ENCODE measurements at places on chromosomes 4 and X. TPM values are rescaled to one million over a fixed set of nuclear protein-coding genes. Genes with fewer than 3 reads are reported as not detected.

CYTL1 gene
- not detected for total RNA-seq

PLA2G12A gene
- total RNA-seq: 14.6 TPM

FAM133A gene
- total RNA-seq: not detected

TMEM156 gene
- total RNA-seq: 18.5 TPM

ZMAT1 gene
- 3.6 TPM for total RNA-seq

COL25A1 gene
- total RNA-seq: not detected

KCNIP4 gene
- not detected for total RNA-seq

ZBTB49 gene
- total RNA-seq: 4.8 TPM

GABRE gene
- not detected for total RNA-seq

DCHS2 gene
- total RNA-seq: not detected

VCX3B gene
- not detected for total RNA-seq

LUZP4 gene
- not detected for total RNA-seq

DNA sequence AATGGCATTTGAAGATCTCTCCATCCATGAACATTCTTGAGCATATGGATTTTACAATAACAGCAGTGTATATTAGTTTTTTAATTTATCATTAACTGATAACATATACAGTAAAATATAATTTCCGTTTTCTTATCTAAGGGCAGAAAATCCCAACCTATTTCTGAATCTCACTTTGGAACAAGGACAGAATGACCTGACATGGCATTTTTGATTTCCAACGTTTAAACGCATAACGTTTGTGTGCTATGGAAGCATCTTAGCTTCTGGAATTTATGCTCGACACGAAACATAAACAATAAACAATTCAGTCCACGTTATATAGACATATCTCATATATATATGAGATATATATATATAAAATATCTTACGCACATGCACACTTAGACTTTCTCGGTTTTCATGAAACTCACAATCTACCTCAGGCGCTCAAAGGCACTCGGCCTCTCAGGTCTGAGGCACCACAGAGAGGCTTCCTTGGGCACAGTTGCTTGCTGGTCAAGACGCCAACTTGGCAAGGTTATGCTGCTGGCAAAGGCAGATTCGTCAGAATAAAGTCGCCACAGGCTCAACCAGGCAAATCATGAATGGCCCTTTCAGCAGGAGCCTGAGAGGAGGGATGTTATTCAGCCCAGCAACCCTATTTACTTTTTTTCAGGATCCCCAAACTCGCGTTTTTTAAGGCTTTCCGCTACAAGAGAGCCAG lies 1.0 kb upstream of the UGT8 start:
- DNase-seq: no peak

DNA sequence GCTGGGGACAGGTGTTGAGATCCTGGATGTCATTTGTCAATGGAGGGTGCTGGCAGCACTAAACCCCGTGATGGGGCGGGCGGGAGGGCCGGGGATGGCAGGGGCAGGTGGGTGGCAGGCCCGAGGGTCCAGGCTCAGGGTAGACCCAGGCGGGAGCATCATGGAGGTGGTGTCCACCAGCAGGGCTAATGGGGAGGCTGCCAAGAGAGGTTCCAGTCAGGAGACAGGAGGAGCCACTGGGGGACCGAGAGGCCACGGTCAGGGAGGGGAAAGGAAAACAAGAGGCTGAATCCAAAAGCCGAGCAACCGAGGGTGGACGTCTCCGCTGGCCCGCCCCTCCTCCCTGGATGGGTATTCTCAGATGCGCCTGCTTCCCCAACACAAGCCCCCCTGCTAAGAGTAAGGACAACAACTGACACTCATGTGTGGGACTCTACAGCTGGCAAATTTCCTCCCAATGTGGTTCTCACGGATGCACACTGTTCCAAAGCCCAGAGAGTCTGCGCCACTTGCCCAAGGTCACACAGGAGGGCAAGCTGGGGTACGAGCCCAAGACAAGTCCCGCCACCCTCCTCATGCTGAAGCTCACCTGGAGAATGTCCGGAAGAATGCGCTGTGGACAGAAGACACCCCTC lies 132.0 kb downstream of the CPZ start:
- DNase-seq: no peak

DNA sequence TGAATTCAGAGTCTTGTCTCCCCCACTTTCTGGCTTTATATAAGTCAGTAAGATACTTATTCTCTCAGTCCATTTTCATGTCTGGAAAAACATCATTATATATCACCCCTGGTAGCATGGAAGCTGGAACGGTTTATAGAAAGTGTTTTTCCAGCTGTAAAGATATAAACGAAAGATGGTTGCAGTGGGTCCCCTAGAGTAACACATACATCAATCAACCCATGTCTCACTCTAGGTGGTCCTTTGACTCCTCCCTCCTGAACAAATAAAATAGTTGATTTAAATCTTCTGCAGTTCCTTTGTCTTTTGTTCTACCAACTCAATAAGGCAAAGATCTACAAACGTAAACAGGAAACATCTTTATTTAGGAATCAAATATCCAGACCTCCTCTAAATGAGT lies 1306.1 kb upstream of the TENM3 start:
- no peak for DNase-seq

GRCh38 chrX:53795576-53795975 lies 109.1 kb upstream of the HUWE1 start:
- DNase-seq: no peak

DNA sequence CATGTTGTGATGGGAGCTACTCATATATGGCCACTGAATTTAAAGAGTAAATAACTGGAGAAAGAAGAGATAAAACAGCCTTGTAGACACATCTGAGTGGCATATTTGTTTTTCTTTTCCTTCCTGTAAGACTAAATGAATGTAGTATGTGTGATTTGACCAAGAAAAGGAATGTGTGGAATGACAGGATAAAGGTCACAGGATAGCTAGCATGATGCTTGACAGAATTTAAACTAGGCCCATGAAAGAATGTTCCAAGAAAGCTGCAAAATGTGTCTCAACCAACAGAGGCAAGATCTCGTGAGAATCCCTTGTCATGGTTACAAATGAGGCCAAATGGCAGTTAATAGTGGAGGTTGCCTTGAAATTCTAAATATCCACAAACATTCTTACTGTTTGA lies 137.0 kb downstream of the KCNIP4 start:
- DNase-seq: no peak

DNA sequence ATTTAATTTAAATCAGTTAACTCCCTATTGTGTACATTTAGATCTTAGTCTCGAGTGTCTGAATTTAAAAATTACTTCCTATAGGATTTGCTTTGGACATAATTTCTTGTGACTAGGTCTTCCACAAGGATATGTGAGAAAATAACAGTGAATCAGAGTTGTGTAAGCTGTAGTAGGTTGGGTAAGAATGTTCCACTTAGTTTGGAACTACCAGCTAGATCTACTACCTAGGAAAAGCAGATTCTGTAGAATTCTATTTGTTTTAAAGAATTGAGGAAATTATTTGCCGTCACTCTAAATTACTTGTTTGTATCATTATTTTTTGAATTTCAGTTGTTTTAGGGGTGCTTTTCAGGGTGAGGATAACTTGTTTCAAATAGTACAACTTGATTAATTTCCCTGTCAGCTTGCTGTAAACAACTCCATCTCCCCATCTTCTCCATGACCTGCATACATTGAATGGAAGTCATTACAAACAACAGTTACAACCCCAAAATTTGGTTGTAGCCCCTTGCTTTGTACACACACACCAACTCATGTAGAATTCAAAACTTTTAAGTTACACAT lies 1.3 kb downstream of the MTHFD2L start:
- DNase-seq: no peak

DNA sequence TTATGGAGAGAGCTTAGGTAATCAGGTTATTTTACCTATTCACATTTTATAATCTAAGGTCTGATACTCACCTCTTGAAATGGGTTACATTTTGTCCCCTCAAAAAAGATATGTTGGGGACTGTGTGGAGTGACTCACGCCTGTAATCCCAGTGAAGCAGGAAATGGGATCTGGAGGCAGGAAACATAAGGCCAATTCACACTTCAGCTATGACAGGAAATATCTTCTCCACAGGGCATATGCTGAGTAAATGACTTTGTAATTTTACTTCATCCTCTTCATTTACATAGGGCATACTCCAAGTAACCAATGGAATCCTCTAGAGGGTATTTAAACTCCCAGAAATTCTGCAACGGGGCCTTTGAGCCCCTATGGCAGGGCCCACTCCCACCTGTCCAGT lies 54.8 kb upstream of the ZMAT1 start:
- no peak for DNase-seq

- no peak for DNase-seq
Measured at GRCh38 chr4:59838236-59838635, 1361.9 kb upstream of the ADGRL3 start.

- DNase-seq: no peak
Measured at GRCh38 chr4:41427931-41428600, 109.9 kb upstream of the LIMCH1 start.

DNA sequence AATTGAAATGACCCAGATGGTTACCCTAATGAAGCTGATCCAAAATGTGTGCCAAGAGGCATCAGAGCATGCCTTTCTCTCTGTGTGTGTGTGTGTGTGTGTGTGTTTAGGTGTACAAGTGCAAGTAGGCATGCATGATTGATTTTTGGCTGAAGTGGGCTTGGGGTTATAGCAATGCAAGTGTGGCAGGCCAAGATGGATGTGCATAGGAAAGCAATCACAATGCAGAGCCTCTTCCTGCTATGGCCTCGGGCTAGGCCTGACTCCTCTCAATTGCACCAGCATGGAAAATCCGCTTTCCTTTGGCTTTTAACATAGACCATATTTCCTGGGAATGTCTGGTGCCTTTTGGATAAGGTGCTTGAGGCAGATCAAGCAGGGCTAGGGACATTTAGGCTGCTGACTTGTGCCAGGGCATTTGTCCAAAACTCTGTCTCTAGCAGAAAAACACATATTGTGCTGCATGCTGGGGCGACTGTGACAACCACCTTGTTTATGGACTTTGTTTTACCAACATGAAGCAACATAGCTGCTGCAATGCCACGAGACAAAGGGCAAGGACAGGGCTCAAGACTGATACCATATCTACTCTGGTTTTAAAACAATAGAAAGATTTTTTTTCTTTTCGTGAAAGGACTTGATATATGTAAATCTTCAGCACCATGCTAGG lies 395.7 kb downstream of the RAPGEF2 start:
- DNase-seq: no peak

GRCh38 chrX:95950679-95951078 lies 734.0 kb upstream of the DIAPH2 start:
- no peak for DNase-seq

DNA sequence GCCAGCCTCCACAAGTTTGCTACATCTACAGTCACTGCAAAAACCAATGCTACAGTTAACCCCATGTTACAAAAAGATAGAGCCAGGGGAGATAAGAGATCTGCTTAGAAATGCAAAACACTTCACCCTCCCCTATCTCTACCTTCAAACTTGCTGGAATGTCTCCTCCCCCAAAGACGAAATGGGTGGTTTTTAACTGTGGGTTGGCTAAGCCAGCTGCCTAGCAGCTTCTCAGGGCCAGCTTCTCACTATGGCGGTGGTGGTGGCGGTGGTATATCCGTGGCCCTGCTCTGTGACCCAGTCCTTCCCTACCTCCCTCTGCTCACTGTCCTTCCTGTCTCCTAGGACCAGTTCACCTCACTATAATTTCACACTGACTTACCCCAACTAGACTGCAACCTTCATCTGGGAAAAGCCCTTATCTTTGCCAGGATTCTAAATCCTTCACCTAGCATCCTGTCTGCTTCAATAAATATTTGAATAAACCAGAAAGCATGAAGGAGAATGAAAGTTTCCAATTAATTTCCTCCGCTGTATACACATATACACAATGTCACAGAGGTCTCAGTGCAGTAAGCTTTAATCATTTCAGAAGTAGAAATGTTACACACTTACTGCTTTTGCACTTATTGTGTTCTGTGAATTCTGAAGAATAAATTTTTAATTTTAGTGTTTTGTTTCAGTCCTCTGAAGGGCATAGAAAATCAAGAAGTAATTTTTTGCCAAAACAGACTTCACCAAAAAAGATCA lies 46.3 kb downstream of the SH3KBP1 start:
- DNase-seq: peak; percentile 79

DNA sequence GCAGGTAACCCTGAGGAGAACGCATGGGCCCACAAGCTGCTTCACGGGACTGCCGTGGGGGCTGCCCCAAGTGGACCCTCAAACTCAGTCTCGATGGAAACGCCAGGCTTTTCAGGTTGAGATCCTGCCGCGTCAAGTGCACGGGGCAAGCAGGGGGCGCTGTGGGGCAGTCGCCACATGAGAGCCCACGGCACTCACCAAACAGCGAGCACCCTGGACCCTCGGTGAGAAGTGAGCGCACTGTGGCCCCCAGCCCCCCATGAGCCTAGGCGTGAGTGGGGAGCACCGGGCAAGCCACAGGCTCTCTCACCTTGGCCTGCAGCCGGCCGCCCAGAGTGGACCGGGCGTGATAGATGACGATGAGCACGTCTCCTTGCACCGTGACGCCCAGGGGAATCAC lies 50.9 kb upstream of the CPLX1 start:
- DNase-seq: no peak

- DNase-seq: no peak
Measured at GRCh38 chr4:135840781-135841180, 1639.2 kb upstream of the PABPC4L start.

- no peak for DNase-seq
Measured at GRCh38 chr4:90028460-90028859, 98.7 kb upstream of the CCSER1 start.

DNA sequence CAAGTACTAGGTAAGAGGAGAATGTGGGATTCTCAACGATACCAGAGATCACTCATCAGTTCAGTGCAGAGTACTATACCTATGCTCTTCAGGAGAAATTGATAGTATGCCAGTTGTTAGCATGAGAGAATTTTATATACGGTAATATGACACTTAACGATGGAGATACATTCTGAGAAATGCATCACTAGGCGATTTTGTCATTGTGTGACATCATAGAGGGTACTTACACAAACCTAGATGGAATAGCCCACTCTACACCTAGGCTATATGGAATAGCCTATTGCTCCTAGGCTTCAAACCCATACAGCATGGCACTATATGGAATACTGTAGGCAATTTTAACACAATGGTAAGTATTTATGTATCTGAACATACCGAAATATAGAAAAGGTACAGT lies 140.2 kb downstream of the SLIT2 start:
- DNase-seq: no peak

- DNase-seq: no peak
Measured at GRCh38 chr4:11585506-11585905, 156.8 kb upstream of the HS3ST1 start.

GRCh38 chr4:41991916-41992767 lies 1.8 kb downstream of the SLC30A9 start:
- DNase-seq: no peak

DNA sequence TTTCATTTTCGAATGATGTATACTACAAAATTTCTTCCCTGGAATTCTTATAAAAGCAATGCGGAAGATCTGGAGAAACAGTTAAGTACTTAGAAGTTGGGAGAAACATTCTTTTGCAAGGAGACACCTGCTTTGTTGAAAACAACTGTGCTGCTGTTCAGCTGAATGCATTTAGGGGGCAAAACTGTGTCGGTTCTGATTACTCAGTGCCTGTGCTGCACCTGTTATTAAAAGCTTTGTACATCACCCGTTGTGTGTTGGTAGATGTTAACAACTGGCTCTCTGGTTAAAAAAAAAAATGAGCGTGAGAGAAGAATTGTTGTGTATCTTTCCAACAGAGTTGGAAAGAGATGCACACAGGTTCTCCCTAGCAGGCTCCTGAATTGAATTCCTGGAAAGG lies 184.1 kb upstream of the HHIP start:
- DNase-seq: no peak

Data from activated CD8-positive, alpha-beta memory T cell treated with anti-CD3 and anti-CD28 coated beads, Interleukin-2, amount 10 ng/mL, durations not matched to agents 7 days and 5 days (primary cell).